Activated naive CD4-positive, alpha-beta T cell treated with anti-CD3 and anti-CD28 coated beads, Interleukin-2, amount 50 U/mL, for 72 hours (primary cell): ENCODE measurements at places on chromosomes 1 and 21. TPM values are rescaled to one million over a fixed set of nuclear protein-coding genes. Genes with fewer than 3 reads are reported as not detected.

NEXN gene
- total RNA-seq = 1.6 TPM

SHISAL2A gene
- 9.0 TPM for total RNA-seq

ASPM gene
- 49.3 TPM for total RNA-seq

FGR gene
- 0.68 TPM for total RNA-seq

FMOD gene
- total RNA-seq = 1.4 TPM

BNIPL gene
- total RNA-seq = 3.1 TPM

C1orf74 gene
- total RNA-seq = 4.9 TPM

KPRP gene
- total RNA-seq = not detected

PTGER3 gene
- not detected for total RNA-seq

TACSTD2 gene
- total RNA-seq = 0.16 TPM
